ENCODE measurements at places on chromosomes 7 and 10.

- no peak for DNase-seq
These were observed 137.3 kb downstream of the AGMO start for GRCh38 chr7:15424468-15424867.

- DNase-seq, result no peak
These were observed 176.2 kb downstream of the GALNT17 start for GRCh38 chr7:71308096-71308495.

- no peak for DNase-seq
These were observed 4.6 kb downstream of the BRI3 start for GRCh38 chr7:98286093-98286539.

DNA sequence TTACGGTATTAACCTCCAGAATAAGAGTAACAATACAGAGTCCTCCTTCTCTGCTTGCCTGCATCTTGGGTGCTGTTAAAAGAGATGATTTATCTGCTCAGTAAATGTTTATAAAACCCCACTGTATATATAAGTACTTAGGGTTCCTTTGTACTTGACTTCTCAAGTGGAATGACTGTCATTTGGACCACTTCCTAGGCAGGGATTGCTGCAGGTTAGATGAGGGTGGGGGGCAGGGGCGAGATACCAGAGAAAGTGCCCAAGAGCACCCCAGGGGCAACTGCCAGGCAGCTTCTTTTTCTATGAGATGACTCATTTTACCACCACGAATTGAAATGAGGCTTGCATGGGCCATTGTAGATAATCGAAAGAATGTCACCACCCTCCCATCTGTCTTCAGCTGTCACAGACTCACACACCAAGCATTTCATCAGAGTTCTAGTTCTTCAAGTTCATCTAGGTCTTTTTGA, 421.9 kb upstream of the GALNT17 start:
- DNase-seq, result no peak

DNA sequence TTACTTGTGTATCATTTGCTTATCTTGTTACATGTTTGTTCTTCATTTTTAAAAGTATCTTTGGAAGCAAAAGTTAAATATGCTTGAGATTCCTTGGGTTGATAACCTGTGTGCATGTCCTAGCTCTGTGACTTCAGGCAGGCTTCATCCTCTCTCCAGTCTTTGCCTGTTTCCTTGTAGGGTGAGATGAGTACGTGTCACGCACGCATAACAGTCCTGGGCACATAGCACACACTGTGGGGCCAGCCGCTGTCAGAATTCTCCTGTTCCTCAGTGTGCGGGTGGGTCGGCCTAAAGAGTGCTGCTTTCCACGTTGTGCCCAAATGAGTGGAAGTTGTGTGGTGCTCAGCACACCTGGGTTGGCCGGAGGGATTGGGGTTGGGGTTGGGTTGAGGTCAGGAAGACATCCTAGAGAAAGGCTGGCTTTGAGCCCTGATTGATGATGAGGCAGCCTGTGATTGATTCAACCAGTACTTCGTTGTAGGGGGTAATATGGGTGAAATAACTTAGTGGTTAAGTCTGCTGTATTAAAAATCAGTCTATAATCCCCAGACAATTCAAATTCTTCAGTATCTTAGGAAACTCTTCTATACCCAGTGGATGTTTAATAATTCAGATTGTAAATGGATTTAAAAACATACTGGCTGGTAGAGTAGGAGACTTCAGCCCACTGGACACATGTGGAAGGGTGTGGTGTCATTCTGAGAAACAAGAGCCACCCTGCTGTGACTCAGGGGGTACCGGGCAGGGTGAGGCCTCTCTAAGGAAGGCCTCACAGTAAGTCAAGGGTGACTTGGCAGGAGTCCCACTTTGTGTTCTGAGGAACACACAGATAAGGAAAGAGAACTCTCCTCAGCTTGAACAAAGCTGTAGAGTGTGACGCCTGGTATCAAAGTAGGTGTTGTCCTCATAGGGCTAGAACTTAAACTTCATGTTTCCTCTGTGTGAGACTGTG, 54.8 kb downstream of the DAGLB start:
- DNase-seq, result no peak

DNA sequence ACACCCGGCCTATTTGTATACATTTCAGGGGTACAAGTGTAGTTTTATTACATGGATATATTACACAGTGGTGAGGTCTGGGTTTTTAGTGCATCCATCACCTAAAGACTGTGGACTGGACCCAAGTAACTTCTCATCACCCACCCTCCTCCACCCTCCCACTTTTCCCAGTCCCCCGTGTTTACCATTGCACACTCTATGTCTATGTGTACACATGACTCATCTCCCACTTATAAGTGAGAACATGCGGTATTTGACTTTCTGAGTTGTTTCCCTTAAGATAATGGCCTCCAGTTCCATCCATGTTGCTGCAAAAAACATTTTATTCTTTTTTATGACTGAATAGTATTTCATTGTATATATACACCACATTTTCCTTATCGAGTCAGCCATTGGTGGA, 98.9 kb upstream of the WAC start:
- DNase-seq, result no peak

DNA sequence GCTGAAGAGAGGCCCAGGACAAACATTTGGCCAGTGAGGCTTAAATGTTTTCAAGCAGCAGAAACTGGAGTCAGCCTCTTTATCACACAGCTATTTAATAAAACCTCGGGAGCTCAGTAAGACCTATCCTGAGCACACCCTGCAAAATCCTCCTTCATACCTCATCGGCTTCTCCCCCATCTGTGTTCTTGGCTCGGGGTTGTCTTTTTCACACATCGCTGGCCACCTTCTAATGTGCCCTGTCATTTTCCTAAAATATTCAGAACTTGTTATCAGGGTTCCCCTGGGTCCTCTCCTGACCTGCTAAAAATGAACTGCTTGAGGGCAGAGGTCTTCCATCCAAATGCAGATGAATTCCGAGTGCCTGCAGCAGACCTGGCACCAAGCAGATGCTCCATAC, 310.3 kb upstream of the AKR1E2 start:
- DNase-seq, result no peak

- DNase-seq, result no peak
These were observed 148.3 kb downstream of the NRP1 start for GRCh38 chr10:33186150-33186549.

DNA sequence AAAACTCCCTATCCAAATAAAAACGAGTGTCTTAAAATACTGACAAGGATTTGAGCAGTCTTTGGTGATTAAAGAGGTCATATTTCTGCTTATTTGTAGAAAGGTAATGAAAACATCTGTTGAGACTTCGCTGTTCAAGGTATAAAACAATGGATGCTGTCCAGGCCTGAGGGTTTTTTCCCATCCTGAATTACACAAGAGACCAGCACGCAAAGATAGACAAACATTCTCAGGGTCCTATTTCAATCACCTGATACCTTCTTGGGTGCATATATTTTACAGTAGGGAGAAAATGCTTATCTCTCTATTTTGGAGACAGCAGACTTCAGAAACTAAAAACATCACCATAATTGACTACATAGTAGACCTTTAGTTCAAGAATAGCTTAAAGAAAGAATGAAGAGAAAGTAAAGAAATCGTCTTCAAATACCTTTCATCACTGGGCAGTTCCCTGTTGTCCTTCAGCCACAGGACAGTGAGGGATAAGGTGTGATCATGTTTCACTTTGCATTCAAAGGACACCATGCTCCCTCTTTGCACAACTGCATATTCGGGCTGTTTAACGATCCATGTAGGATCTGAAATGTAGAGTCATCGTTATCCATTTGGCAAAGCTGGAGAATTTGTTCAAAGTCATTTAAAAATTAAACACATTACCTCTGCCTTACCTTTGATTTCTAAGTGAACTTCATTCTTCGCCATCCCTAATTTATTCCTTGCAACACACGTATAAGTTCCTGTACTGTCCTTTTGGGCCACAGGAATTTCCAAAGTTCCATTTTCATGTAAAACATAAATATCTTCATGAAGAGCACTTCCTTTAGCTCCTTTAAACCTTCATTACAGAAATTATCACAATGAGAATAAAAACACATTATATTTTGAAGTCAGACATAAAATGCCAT, 63.7 kb upstream of the LAMB4 start:
- no peak for DNase-seq

DNA sequence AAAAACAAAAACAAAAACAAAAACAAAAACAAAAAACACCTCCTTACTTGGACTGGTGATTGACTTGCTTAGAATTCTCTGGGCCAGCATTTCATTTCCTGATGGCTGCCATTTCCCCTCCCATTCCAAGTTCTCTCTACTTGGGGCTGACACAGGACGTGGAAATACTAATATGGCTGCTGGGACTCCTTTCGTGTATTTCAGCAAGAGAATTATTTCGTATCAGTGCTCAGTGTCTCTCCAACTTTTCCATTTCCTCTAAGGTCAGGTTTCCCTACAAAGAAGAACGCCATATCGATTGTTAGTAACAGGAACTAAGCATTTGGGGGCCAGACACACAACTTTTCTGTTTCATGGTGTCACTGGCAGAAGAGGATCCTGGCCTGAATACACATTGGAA, 22.5 kb upstream of the VAX1 start:
- DNase-seq, result no peak

DNA sequence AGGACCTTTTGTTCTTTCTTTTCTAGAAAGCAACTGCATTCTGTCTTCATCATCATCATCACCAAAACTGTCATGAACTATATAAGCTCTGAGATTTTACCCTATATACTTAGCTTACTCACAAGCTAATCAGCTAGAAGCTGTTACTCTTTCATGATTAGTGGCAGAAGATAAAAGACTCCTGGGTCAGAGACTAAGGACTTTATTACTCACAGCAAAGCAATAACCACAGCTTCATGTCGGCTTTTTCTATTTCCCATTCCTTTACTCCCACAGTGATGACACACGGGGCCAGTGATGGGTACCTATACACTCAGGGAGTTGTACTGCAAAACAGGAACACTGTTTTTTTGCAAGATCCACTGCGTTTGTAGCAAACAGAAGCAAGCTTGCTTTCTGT, 8.4 kb upstream of the C10orf88 start:
- DNase-seq, result no peak

- DNase-seq, result no peak
These were observed 8.7 kb downstream of the GALNTL5 start for GRCh38 chr7:151964951-151965350.

DNA sequence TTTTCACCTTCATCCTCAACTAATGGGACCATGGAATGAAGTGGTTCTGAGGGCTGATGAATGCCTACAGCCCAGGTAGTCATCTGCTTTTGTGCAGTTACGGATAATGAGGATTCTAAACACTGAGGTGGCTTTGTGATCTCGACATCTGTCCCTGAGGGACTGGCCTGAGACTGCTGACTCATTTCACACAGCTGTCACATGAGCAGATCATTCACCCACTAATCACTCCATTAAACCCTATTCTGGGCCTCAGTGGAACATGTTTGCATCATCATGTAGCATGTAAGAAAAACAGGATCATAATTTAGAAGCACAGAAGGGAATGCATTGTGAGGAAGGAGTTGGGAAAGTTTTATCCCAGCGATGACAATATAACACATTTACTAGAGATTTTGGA, 79.4 kb upstream of the FEZF1 start:
- DNase-seq, result no peak

GRCh38 chr10:2124135-2124534, 386.8 kb upstream of the ADARB2 start:
- DNase-seq, result no peak

DNA sequence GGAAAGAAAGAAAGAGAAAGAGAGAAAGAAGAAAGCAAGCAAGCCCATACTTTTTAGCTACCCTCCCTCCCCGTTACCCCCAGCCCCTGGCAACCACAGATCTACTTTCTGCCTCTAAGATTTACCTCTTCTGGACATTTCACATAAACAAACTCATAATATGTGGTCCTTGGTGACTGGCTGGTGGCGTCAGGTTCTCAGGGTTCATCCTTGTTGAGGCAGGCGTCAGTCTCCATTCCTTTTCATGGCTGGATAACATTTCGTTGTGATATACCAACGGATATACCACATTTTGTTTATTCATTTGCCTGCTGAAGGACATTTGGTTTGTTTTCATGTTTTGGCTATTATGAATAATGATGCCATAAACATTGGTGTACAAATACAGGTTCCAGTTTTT, 30.5 kb downstream of the CDH23 start:
- no peak for DNase-seq

GRCh38 chr7:146177301-146177700, 60.7 kb downstream of the CNTNAP2 start:
- no peak for DNase-seq

DNA sequence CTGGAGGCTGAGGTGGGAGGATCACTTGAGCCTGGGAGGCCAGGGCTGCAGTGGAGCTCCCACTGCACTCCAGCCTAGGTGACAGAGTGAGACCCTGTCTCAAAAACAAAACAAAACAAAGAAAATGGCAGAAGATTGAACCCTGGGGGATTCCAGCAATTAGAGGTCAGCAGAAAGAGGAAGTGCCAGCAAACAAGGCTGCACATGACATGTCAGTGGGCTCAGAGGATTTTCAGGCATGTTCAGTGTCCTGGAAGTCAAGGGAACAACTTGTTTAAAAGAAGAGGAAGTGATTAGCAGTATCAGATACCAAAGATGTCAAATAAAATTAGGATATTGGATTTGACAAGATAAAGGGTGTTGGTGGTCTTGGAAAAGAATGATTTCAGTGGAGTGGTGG, 32.3 kb downstream of the RAB18 start:
- no peak for DNase-seq

DNA sequence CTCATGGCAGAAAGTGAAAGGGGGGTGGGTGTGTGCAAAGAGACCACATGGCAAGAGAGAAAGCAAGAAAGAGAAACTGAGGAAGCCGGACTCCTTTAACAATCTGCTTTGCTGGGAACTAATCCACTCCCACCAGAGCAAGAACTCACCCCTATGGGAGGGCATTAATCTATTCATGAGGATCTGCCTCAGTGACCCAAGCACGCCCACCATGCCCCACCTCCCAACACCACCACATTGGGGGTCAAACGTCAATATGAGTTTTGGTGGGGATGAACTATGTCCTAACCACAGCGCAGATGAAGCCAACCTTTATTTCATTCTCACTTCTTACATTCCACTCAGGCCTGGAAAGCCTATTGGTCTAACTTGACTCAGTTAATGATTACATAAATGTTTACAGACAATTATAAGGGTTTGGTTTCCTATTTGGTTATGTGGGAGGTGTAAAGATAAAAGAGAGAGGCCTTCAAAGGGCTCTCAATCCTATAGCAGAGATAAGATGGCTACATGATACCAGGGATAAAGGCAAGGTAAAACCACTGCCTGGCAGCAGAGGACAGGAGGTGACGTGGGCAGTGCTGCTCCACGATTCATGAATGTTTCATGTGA, 601.8 kb downstream of the PARD3 start:
- no peak for DNase-seq

GRCh38 chr7:28411876-28412662, at the start of gene CREB5:
CREB5 (plus strand) TSS chr7:28412518; CDS start chr7:28412915, 397 bp downstream.
- DNase-seq, result no peak

Measured in NK-92 treated with Interleukin-12 subunit alpha and Interleukin-12 subunit beta, amount 100 ng/mL, for 24 hours (cell line).